ENCODE measurements at places on chromosomes 6 and 20.

GRCh38 chr6:56572788-56573471, 69.8 kb downstream of the DST start:
- DNase-seq: no peak

GRCh38 chr6:167113935-167114910, 8.7 kb upstream of the CCR6 start:
- no peak for DNase-seq

DNA sequence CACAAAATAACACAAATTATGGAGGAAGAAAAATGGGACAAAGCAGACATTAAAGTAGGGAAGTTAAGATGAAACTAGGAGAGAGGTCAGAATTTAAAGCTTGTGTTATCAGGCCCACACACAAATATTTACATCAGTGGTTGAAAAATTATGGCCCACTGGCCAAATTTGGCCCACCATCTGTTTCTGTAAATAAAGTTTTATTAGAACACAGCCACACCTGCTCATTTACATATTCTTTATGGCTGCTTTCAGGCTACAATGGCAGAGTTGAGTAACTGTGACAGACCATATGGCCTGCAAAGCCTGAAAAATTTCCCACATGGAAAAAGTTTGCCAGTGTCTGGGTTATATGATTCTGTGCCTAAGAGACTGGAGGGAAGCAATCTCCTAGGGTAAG, 49.0 kb downstream of the SLC22A23 start:
- DNase-seq: no peak

DNA sequence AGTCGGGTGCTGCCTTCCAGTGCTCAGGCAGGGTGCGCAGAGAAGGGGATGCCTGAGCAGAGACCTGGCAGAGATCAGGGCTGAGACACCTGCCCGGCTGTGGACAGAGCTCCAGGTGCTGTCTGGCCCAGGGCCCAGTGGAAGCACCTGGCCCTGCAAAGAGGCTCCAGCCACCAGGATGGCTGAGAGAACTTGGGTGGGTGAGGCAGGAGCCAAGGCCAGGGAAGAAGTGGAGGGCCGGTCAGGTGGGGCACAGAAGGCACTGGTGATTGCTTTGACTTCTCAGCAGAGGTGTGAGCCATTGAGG, 31.2 kb downstream of the PNLDC1 start:
- DNase-seq: no peak

GRCh38 chr6:18485660-18486435, 98.7 kb downstream of the RNF144B start:
- DNase-seq: no peak

DNA sequence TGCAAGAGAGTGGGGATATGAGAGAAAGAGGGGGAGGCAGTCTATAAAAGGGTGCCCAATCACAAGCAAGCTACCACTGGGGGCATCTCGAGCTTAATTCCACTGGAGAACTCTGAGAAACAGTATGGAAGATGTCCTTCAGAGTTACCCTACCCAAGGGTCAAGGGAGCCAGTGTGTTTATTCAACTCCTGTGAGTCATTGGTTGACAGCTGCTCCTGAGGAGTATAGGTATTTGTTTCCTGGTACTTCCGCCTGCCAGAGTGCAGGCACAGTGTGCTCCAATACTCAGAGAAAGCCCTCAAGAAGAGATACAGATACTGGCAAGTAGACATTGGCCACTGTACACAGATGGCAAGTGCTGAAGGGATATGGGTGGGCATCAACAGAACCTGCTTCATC, 49.5 kb downstream of the ARHGAP40 start:
- DNase-seq: no peak

DNA sequence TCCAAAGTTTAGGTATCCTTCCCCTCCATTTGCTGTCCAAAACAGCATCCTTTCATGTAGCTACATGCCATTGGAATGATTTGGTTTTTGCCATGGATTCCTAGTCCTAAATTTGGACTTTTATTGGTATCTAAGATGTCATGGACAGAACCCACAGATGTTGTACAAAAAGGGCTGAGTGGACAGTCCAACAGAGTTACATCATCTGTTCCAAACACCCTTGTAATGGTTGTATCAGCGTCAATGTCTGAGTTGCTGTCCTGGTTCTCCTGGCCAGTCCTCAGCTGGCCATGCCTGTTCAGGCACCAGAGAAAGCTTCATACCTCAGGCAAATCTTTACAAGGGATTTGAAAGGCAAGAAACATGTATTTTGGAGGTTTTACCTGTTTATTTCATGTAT, 191.3 kb downstream of the ESR1 start:
- no peak for DNase-seq

DNA sequence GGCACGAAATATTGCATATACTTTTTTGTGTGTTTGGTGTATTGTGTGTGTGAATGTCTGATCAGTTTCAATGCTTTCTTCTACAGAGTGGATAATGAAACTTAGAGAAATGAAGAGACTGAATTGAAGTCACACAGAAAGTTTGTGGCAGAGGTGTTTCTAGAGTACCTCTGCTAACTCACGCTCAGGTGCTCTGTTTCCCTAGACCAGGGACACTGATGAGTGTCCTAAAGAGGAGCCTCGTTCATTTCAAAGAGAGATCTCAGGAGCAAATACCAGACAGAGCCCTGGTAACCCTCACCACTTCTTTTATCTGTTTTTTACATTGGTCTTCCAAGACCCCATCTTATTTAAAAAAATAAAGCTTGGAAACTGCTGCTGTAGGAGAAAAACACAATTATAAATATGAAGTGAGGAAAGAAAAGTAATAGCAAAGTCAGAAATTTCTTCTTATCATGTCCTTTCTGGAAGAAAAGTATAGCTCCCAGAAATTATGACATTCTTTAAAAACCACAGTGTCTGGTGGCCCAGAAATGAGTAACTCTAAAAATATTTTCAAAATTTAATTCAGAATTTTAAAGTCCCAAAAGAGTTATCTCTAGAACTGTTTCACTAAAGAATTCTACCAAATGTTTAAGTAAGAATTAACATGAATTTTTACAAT, 720.6 kb downstream of the RFPL4B start:
- no peak for DNase-seq

GRCh38 chr6:5175635-5176034, 85.1 kb downstream of the LYRM4 start:
- no peak for DNase-seq

GRCh38 chr6:125922322-125922860, 34.2 kb upstream of the HINT3 start:
- no peak for DNase-seq

GRCh38 chr20:5135363-5136012, 8.7 kb downstream of the CDS2 start:
- no peak for DNase-seq

GRCh38 chr6:17551383-17551958, 48.6 kb upstream of the FAM8A1 start:
- no peak for DNase-seq

- DNase-seq: no peak
These were observed 103.9 kb upstream of the MAP7 start for GRCh38 chr6:136654086-136654485.

GRCh38 chr20:18702736-18703135, 110.8 kb upstream of the SCP2D1 start:
- no peak for DNase-seq

DNA sequence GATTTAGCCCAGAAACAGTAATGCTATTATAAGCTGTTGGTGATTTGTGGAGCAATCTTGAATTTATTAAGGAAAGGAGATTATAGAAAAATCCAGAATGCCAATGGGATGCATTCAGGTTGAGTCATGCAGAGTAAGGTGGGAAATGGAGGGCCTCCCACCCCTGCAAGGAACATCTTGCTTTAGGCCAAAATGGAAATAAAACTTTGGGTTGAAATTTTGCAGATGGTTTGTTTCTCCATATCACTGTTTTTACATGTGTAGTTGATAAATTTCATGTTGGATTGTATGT, 152.4 kb downstream of the BCAS1 start:
- DNase-seq: no peak

DNA sequence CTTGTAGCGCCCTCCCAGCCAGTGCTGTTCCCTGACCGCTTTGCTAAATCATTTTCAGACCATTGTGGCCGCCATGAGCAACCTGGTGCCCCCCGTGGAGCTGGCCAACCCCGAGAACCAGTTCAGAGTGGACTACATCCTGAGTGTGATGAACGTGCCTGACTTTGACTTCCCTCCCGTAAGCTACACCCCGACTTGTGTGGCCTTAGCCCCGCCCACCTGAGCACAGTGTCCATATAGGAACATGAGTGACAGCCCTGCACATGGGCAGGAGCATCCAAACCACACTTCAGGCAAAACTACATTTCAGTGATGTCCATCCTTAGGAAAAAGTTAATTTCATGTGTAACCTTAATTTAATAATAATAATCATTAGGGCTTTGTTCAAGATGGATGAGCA, 51.1 kb downstream of the GNAS start:
- no peak for DNase-seq

DNA sequence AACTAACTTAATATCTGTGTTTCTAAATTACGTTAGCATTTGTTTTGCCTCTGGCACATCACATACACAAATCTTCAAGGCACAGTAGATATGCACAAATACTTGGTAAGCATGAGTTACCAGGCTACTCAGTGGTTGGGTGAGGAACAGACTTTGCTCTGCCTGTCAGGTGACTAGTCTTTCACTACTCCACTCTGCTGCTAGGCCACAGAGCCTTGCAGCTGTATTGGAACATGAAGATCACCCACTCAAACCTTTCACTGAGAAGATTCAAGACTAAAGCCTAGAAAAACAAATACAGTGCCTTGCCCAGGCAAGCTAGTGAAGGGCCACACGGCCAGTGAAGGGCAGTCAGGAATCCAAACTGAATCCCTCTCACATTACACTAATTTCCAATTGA, 47.0 kb downstream of the DTNBP1 start:
- no peak for DNase-seq

- DNase-seq: no peak
These were observed 114.8 kb downstream of the MOXD1 start for GRCh38 chr6:132286298-132287019.

- no peak for DNase-seq
These were observed 124.1 kb downstream of the CBLN4 start for GRCh38 chr20:55881204-55881603.

- no peak for DNase-seq
These were observed 12.4 kb downstream of the C20orf96 start for GRCh38 chr20:278181-278580.
